ENCODE measurements at places on chromosomes 11 and 22.

DNA sequence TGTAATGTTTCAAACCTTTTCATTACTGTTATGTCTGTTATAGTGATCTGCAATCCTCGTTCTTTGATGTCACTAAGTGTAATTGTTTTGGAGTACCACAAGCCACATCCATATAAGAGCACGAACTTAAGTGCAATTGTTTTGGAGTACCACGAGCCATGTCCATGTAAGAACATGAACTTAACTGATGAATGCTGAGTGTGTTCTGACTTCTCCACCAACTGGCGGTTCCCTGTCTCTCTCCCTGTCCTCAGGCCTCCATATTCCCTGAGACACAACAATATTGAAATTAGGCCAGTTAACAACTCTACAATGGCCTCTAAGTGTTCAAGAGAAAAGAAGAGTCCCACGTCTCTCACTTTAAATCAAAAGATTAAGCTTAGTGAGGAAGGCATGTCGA lies 23.5 kb downstream of the TESMIN start:
- no peak for DNase-seq

DNA sequence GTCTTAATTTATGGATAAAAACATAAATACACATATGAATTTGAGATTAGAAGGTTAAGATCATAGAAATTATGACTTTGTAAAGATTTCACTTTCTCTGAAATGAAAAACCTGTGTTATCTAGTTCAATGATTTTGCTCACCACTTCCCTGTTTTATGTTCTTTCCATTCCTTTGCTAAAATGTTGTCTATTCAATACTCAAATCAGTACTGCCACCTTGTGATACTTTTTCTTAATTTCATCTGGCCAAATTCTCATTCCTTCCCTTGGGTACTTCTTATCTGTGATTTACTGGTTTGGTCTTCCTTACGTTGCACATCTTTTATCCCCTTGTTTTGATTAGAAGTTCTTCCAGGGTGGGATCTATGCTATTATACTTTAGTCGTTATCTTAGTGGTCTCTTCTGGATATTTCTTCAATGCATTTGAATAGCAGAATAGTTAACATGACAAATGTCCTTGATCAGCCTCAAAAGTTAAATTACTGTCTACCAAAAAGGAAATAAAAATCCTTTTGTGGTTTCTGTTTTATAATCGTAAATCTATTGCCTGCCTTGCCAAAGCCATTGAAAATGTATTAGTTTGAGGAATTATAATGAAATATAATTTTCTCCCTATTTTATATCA lies 197.0 kb downstream of the PGR start:
- no peak for DNase-seq

DNA sequence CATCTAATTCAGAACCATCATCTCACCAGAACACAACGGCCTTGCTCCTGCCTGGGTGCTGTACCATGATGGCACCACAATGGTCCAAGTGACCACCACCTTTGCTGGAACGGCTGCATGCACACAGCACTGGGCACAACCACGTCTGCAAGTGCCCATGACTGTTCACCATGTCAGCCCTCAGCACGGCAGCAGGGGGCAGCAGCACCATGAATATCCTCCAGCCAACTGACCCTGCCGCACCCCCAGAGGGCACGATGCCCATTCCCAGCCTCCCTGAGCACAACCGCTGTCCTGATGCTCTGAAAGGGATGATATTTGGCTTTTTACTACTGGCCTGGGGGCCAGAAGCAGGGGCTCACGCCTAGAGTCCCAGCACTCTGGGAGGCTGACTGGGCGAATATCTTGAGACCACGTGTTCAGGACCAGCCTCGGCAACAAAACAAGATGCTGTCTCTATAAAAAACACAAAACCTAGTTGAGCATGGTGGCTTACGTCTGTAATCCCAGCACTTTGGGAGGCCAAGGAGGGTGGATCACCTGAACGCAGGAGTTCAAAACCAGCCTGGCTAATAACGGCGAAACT lies 25.7 kb downstream of the DRD4 start:
- DNase-seq = peak; percentile 55

DNA sequence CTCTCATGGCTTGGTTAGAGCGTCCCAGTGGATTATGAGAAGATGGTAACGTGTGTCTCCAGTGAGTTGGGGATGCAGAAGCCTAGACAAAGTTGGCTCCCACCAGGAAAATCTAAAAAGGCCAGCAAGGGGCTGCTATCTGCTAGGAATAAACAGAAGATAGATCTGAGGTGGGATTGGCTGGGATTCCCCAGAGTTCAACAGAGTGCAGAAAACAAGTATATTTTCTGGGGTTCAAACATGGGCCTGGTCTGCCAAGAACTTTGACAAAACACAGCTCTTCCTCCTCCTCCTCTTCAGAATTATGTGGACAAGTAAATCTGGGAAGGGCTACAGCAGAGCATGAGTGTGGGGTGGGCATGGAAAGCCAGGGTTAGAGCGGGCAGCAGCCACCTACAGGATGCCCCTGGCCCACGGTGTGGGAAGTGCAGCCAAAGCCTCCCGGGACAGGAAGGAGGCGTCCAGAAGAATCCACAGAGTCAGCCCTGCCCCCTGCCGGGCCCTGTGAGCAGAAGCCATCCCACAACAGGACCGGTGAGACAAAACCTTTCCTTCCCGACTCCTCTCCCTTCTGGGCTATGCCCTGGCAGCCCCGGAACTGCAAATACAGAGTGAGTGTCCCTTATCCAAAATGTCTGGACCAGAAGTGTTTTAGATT lies 67.1 kb downstream of the CD82 start:
- DNase-seq = peak; percentile 20
